ENCODE measurements at places on chromosomes 5 and 9. TPM values are rescaled to one million over a fixed set of nuclear protein-coding genes. Genes with fewer than 3 reads are reported as not detected.

Gene PFN3
- not detected for total RNA-seq

Gene CD274
- total RNA-seq, result 4.4 TPM

Gene GFRA3
- not detected for total RNA-seq

Gene RNF224
- not detected for total RNA-seq

Gene IL4
- not detected for total RNA-seq

Gene LECT2
- not detected for total RNA-seq

Gene SPINK7
- total RNA-seq, result not detected

Gene TUSC1
- total RNA-seq, result 26.0 TPM

Gene SLC25A2
- not detected for total RNA-seq

Gene UAP1L1
- 13.6 TPM for total RNA-seq

Gene TMEM252
- total RNA-seq, result not detected

Gene TRUB2
- 16.6 TPM for total RNA-seq

Gene KCNN2
- total RNA-seq, result not detected

Gene OR1J2
- total RNA-seq, result not detected

Gene IL13
- not detected for total RNA-seq

Gene KCNIP1
- total RNA-seq, result 1.0 TPM

Gene NADK2
- 23.8 TPM for total RNA-seq

Gene FAM174A
- total RNA-seq, result 11.9 TPM

Gene TAF11L10
- total RNA-seq, result not detected

Gene LAMC3
- total RNA-seq, result 0.09 TPM

Gene SLC36A3
- total RNA-seq, result not detected

Gene SELENOP
- total RNA-seq, result 134 TPM

Gene OR13C8
- not detected for total RNA-seq

Gene TSPAN17
- 28.1 TPM for total RNA-seq

Gene AGXT2
- not detected for total RNA-seq

Gene PDE8B
- total RNA-seq, result 0.09 TPM

Gene PRR16
- 18.0 TPM for total RNA-seq

Gene GNA14
- total RNA-seq, result 0.09 TPM

Gene CCNI2
- total RNA-seq, result not detected

Gene NFIL3
- 51.4 TPM for total RNA-seq

Gene GLT6D1
- not detected for total RNA-seq

Gene ANKRD31
- total RNA-seq, result 0.09 TPM

Gene SLC36A2
- total RNA-seq, result not detected

Gene C1QTNF2
- 0.47 TPM for total RNA-seq

Gene KLF4
- 84.7 TPM for total RNA-seq

Gene NMUR2
- total RNA-seq, result not detected

Gene PCDHGA12
- total RNA-seq, result 27.2 TPM

Gene SLC22A4
- total RNA-seq, result 1.5 TPM

Gene PPIP5K2
- total RNA-seq, result 21.2 TPM

Gene PAEP
- total RNA-seq, result 0.77 TPM

Gene NR6A1
- total RNA-seq, result 0.23 TPM

Gene NRARP
- total RNA-seq, result 3.4 TPM

Gene ANAPC2
- 10.4 TPM for total RNA-seq

Gene CDH9
- not detected for total RNA-seq

Gene INIP
- total RNA-seq, result 11.7 TPM

Gene ARHGEF37
- 3.2 TPM for total RNA-seq

Gene RASEF
- not detected for total RNA-seq

Gene GPX3
- 133 TPM for total RNA-seq

Gene ANGPTL2
- 63.0 TPM for total RNA-seq

Gene PCDHGA9
- 1.4 TPM for total RNA-seq

Gene PCDHB7
- total RNA-seq, result 0.23 TPM

Gene COL15A1
- total RNA-seq, result 3.2 TPM

Gene PHF24
- total RNA-seq, result 1.0 TPM

Gene INSL4
- total RNA-seq, result not detected

Gene TLX3
- not detected for total RNA-seq

Gene ARID3C
- total RNA-seq, result 0.35 TPM

Gene SPINK9
- not detected for total RNA-seq
